ENCODE measurements at places on chromosomes 11 and 22. TPM values are rescaled to one million over a fixed set of nuclear protein-coding genes. Genes with fewer than 3 reads are reported as not detected.
A peak's percentile ranks its signal among the peaks of the same experiment; 100 is the strongest.

Gene CSNK2A3
- total RNA-seq: 3.1 TPM

Gene CRYBB2
- total RNA-seq: 0.30 TPM

Gene SLN
- total RNA-seq: not detected

Gene TNNI2
- not detected for total RNA-seq

Gene RTN4R
- total RNA-seq: 2.4 TPM

Gene SLC5A12
- not detected for total RNA-seq

Gene ALDH3B1
- 16.8 TPM for total RNA-seq

Gene CSNK1E
- total RNA-seq: 99.4 TPM

DNA sequence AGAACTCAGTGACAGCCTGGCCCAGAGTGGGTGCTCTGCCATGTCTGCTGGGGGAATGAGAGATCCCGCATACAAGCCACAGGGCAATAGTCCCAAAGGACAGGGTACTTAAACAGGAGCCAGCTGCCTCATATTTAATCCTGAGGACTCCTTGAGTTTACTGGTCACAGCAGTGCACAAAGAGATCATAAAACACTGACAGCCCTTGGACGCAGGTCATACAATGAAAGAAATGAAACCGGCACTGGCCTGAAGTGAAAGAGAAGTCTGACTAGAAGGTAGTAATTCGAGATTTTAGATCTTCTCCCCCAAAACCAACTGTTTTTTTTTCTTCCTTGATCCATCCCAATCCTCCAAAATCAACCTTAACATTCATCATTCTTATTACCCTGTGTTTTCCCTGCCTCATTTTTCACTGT is 299.8 kb upstream of the SYN3 start:
- no peak for DNase-seq

DNA sequence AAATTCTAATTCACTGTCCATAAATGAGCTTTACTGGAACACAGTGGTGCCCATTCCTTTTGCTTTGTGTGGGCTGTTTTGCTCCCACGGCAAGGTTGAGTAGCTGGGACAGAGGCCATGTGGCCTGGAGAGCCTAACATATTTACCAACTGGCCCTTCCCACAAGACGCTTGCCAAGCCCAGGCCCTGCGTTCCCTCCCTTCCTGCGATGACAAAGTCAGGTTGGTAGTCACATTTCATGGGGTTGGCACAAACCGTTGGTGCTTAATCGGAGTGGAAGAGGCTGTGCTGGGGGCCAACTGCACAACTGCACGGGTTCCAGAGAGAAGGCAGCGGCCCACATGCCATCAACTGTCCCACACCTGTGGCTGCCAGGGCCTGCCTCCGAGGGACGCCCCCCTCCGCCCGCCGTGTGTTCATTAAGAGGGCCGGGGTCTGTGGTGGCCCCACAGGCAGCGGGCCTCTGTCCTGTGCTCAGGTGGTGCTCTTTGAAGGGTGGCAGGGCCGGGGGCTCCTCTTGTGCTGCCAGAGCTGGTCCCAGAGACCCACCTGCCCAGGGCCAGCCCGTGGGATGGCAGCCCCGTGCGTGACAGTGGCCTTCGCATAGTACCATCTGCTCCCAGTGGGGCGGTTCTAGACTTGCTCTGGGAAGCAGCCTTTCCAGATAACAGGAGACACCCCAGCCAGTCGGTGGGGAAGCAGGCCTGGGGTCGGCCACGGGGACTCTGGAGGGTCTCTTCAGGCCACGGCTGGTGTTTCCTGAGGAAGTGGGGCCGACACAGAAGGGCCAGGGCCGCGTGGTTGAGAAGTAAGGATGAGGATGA is 81.5 kb upstream of the CLDN5 start:
- DNase-seq: peak; percentile 44

- DNase-seq: no peak
These were observed 360.8 kb downstream of the TBC1D22A start for GRCh38 chr22:47123006-47123826.

GRCh38 chr22:30248484-30248883 is 1.9 kb upstream of the LIF start:
- DNase-seq: no peak

GRCh38 chr11:22584976-22585375 is 40.6 kb downstream of the FANCF start:
- DNase-seq: no peak

DNA sequence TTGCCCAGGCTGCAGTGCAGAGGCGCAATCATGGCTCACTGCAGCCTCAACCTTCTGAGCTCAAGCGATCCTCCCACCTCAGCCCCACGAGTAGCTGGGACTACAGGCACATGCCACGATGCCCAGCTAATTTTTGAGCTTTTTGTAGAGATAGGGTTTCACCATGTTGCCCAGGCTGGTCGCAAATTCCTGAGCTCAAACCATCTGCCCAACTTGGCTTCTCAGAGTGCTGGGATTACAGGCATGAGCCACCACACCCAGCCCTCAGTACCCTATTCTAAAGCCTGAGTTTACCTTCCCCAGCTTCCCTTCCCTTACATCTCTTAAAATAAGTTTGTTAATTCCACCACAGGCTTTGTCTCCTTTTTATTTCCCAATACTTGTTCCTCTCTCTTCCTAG is 59.1 kb downstream of the AMBRA1 start:
- DNase-seq: no peak

DNA sequence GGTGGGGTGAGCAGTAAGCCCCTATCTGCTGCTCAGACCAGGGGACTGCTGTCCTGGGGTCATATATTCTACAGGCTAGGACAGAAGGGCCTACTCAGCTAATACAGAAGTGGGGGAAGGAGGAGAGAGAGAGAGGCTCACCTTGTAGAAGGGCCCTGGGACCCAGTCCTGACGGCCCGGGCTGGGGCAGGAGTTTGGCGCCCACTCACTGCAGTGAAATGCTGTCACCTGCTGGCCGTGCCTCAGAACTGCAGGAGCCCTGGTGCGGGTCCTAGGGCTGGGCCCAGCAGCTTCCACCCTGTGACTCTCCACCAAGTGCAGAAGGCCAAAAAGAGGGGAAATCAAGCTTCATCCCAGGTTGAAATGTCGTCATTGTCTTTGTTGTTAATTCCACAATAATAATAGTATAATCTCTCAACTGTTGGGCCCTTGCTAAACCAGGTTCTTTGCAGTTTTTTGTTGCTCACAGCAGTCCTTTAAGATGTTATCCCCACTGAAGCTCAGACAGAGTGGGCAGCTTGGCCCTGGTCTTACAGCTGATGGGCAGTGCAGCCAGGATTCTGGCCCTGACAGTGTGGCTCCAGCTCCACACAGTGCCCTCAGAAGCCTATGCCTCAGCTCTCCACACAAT is 29.6 kb downstream of the TRIM29 start:
- DNase-seq: peak; percentile 40

DNA sequence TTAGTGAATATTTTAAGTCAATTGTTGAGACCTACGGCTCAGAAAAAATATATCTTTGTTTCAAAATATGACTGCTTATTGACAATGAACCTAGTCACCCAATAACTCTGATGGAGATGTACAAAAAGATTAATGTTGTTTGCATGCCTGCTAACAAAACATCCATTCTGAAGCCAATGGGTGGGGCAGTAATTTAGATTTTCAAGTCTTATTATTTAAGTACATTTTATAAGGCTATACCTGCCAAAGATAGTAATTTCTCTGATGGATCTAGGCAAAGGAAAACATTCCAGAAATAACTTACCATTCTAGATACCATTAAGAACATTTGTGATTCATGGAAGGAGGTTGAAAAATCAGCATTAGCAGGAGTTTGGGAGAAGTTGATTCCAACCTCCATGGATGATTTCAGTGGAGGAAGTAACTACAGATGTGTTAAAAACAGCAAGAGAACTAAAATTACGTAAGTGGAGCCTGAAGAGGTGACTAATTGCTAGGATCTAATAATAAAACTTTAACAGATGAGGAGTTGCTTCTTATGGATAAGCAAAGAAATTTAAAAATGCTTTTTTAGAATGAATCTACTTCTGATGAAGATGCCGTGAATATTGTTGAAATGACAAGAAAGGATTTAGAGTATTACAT is 26.4 kb upstream of the OR8D2 start:
- DNase-seq: no peak

DNA sequence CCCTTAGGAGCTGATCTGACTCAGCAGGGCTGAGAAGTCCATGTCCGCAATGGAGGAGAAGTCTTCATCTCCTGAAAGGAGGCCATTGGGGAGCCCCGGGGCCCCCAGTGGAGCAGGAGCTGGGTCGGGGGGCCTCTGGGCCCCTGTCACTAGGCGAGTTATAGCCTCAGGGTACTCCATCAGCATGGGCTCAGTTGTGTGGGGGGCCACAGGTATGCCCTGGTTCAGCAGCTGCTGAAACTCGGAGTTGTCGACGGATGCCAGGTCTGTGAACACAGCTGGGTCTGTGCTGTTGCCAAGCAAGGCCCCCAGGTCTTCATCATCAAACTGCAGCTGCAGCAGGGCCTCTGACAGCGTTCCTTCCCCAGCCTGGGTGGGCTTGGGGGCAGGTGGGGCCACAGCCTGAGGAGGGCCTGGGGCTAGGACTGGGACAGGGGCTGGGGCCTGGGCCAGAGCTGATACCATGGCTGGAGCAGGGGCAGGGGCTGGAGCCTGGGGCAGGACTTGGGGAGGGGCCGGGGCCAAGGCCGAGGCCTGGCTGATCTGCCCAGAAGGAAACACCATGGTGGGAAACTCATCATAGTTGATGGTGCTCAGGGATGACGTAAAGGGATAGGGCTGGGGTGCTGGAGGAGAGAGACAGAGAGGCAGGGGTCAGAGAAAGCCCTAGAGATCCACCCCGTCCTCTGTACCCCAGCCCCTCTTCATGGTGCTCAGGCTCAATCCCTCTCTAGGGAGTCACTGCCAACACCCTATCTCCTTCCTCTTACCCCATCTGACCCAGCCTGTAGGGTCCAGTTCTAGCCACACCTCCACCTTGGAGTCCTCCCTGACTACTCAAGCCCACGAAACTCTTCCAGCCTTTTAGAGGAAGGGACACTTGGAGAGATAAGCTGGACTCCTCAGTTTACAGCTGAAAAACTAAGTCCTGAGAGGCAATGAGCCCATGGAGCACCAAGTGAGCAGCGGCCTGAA is 8.1 kb downstream of the RELA start:
- no peak for DNase-seq

DNA sequence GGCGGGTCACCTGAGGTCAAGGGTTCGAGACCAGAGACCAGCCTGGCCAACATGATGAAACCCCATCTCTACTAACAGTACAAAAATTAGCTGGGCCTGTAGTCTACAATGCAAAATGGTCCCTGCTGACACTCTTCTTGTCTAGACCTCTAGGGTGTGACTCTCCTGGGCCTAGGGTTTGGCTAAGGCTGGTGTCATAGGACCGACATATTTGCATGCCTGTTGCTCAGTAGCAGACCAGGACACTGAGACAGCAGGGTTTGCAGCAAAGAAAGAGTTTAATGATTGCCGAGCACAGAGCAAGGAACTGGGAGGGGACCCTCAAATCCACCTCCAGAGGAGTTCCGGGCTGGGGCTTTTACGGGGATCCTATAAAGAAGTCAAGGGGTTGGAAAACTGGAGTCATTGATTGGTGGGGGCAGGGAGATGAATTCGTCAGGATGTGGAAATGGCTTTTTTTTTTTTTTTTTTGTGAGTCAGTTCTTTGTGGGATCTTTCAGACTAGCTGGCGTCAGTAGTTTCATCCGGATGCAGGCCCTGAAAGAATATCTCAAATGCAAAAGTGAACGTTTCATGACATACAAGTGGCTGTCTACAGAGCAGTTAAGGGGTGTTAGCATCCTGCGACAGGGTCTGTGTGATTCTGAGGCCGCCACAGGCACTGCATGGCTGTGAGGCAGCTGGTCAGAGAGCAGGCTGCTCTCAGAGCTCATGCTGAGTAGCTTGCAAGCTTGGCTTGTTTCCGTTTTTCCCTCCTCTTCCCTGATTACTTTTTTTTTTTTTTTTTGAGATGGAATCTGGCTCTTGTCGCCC is 27.2 kb upstream of the A4GALT start:
- peak; percentile 86 for DNase-seq

GRCh38 chr11:94030059-94030458 is 8.9 kb downstream of the HEPHL1 start:
- peak; percentile 71 for DNase-seq

- DNase-seq: no peak
These were observed 86.6 kb upstream of the CHRM4 start for GRCh38 chr11:46478196-46478595.

- peak; percentile 86 for DNase-seq
These were observed 107.8 kb downstream of the OSBP2 start for GRCh38 chr22:30802202-30803166.

- peak; percentile 31 for DNase-seq
These were observed 39.8 kb upstream of the POGLUT3 start for GRCh38 chr11:108538022-108538424.

DNA sequence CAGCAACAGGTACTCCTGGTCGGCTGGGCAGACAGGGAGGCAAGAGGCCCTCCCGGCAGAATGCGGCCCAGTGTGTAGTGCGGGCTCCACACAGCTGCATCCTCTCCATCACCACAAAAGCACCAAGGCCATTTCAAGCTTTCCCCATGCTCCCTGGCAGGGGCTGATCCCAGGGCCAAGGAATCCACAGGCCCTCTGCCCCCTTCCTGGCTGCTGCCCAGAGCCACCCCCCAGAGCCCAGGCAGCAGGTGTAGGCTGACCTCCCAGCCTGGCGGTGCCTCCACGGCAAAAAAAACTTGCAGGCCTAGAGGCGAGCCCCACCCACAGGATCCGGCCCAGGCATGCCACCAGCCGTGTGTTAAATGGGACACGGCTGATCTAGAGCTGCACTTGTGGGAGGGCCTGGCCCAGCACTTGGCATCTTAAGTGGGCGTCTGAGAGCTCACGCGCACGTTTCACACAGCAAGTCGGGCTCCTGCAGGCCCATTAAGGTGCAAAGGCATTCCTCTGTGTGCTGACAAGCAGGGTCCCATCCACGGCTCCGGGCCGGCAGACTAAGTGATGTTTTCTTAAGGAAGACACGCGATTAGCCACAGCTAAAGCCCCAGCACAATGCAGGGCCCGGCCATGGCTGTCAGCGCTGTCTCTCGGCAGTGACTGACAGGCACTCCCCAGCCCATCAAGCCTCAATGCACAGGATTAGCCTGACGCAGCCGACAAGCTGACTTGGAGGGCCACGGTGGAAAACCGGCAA is 19.8 kb upstream of the GNB1L start:
- DNase-seq: no peak

GRCh38 chr22:17998913-17999312 is 25.4 kb downstream of the MICAL3 start:
- DNase-seq: no peak

- no peak for DNase-seq
These were observed 65.9 kb downstream of the MED15 start for GRCh38 chr22:20573176-20573832.

DNA sequence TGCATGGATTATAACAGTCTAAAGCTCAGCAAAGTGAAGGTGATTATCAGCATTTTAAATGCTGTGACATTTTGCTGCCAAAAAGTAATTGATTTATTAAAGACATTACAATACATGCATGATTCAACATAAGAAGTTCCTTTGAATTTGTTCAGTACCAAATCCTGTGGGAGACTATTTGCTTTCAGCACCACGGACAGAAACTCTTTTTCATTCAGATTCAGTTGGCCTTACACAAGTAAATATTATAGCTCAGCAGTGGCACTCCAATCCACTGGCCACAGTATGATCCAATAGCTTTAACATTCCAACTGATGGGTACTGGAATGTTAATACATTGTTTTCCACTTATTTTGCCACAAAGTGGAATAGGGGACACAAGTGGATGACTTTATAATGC is 806.7 kb downstream of the NTM start:
- DNase-seq: peak; percentile 41

Measured in M059J (cell line).